ENCODE measurements at places on chromosomes 11 and 22.

DNA sequence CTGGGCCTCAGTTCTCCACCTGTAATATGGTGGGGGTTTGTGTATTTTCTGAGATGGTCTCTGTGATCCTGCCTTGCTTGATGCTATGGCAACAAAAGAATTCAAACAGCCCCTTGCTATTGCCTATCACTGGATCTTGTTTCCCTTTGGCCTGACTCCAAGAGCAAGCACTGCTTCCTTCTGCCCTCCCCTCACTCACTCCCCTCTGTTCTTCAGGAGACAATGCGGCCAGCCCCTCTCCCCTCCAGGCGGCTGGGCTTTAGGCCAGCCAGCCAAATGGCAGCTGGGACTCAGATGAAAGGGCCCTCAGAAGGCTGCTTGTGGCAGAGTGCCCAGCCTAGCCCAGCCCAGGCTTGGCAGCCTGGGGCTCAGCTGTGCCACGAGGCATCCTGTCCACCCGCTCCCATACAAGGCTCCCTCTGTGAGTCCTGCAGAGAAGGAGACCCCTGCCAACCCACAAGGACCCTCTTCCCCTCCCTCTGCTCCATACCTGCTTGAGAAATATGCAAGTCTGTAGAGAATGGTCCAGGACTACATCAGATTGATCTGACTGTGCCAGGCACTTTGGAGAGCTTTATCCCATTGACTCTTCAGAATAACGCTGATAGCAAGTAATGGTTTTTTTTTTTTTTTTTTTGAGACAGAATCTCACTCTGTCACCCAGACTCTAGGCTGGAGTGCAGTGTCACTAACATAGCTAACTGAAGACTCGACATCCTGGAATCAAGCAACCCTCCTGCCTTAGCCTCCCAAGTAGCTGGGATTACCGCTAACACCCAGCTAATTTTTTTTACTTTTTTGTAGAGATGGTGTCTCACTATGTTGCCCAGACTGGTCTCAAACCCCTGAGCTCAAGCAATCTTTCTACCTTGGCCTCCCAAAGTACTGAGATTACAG is 7.6 kb upstream of the KCTD14 start:
- no peak for DNase-seq

- no peak for DNase-seq
Measured at GRCh38 chr11:63915961-63916836, 765 bp downstream of the RCOR2 start.

- DNase-seq, result no peak
Measured at GRCh38 chr11:116207421-116208141, 565.2 kb downstream of the BUD13 start.

- DNase-seq, result no peak
Measured at GRCh38 chr11:86569109-86569508, 103.3 kb downstream of the ME3 start.

- DNase-seq, result no peak
Measured at GRCh38 chr22:46176508-46177003, 26.2 kb downstream of the PPARA start.

GRCh38 chr11:34128824-34129223 is 23.4 kb downstream of the NAT10 start:
- DNase-seq, result no peak

DNA sequence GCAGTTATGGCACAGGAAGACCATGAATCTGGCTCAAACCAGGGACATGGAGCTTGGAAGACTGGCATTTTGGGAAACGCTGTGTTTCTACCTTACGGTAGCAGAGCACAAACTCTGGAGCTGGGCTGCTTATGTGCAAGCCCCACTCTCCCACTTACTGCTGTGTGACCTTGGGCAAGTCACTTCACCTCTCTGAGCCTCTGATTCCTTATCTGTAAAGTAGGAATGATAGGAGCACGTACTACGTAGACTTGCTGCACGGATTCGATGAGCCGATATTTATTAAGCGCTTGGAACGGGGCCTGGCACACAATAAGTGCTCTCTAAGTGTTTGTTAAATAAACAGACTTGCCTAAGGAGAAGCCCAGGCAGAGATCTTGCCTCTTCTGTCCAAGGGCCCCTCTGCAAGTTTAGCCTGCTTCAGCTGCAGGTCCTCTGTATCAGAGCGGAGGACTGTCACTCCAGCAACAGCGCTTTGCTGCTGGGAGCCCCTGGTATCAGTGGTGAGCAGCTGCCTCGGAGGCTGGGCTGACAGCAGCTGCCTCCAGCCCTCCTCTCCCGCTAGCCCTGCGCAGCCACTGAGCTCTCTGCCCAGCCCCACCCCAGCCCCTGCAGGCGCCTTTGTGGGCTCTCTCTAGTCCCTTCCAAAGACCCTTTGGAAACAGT is 96.9 kb upstream of the ANO1 start:
- DNase-seq, result no peak

- DNase-seq, result no peak
Measured at GRCh38 chr11:96024666-96025065, 100.8 kb upstream of the MTMR2 start.

DNA sequence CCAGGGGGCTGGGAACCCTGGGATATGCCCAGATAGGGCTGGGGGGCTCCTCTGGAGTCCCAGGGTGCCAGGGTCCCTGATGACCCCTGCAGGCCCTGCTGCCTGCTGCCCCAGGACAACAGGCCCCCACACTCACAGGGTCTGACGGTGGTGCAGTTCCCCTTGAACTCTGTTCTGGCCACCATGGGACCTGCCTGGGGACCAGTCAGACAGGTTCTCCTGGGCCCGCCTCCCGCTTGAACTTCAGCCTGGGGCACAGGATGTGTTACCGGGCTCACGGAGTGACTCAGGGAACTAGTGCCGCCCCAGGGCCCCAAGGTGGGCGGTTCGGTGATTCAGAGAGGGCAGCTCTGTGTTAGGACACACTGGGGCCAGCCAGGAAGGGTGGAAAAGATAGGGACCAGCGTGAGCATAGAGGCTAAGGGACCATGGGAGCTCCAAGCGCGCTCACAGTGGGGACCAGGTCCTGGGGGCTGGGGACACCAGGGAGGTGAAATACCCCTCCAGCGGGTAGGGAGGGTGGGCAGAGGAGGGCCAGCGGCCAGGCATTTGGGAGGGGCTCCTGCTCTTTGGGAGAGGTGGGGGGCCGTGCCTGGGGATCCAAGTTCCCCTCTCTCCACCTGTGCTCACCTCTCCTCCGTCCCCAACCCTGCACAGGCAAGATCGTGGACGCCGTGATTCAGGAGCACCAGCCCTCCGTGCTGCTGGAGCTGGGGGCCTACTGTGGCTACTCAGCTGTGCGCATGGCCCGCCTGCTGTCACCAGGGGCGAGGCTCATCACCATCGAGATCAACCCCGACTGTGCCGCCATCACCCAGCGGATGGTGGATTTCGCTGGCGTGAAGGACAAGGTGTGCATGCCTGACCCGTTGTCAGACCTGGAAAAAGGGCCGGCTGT is 21.5 kb upstream of the TXNRD2 start:
- DNase-seq, result no peak

DNA sequence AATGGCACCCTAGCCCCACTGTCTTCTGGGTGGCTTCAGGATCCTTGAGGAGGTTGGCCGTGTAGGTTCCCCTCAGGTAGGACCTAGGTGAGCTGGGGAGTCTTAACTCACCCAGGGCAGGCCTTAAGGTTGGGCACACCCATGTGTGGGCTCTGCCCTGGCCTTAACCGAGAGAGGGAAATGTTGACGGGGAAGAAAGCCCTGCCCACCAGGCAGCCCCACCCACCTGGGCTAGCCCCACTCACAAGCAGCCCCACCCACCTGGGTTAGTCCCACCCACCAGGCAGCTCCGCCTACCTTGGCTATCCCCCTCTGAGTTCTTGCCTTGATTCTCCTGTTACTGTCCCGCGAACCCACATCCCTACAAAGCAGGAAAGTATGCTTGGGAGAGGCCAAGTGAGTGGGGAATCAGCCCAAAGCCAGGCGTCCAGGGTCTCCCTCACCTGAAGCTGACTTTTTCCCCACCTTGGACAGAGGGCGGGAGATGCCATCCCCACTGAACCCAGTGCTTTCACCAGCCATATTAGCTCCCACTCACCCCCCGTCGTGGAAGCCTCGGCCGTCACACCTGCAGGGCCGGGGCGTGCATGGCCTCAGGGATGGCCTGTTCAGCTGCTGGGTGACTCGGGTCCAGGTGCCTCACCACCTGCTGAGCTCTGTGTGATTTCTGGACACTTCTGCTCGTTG is at the start of gene MYEOV:
TSS of gene MYEOV (plus strand) at position 337 of the 687 bp plus-strand sequence. CDS start 1,200 bp downstream, outside the sequence.
- DNase-seq, result no peak

- no peak for DNase-seq
Measured at GRCh38 chr11:104967534-104968354, 630 bp downstream of the CASP4 start.

DNA sequence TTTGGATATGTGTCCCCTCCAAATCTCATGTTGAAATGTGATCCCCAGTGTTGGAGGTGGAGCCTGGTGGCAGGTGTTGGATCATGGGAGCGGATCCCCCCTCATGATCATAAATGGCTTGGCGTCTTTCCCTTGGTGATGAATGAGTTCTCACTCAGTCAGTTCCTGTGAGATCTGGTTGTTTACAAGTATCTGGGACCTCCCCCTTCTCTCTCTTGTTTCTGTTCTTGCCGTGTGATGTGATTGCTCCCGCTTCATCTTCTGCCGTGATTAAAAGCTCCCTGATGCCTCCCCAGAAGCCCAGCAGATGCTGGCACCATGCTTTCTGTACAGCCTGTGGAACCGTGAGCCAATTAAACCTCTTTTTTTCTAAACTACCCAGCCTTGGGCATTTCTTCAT is 102.2 kb downstream of the SEZ6L start:
- DNase-seq, result no peak

GRCh38 chr22:35900483-35901168 is 128.0 kb downstream of the RBFOX2 start:
- DNase-seq, result no peak

DNA sequence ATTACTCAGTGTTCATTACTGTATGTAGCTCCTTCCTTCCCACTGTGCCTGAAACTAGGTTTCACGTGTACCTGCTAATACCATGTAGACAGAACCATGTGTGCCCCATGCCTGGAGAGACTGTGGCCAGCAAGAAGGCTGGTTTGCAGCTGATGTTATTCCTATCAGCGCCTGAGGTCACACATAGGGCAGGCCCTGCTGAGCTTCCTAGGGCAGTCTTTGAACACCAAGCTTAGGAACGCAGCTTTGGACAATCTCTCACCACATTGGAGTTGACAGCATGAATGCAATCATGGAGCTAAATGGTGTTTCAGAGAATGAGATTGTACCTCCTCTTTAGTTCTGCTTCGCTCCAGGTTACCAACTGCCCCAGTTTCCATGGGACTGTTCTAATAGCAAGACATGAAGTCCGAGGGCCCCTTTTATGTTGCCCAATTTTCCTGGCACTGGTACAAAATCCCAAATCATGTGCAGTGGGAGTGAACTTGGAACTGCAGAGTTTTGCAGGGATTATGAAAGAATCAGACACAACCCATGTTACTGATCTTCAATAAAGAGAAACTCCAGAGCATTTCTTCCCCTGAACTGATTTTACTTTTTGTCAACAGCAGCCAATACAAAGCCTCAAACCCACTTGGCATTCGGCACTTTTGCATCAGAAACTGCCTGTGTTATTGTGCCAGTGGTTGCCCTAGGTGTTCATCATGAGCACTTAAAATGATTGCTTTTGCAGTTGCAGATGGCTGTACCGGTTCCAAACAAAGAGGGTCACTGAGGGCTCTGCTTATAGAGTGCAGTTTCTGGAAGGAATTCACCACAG is 154.2 kb upstream of the TTC12 start:
- no peak for DNase-seq

DNA sequence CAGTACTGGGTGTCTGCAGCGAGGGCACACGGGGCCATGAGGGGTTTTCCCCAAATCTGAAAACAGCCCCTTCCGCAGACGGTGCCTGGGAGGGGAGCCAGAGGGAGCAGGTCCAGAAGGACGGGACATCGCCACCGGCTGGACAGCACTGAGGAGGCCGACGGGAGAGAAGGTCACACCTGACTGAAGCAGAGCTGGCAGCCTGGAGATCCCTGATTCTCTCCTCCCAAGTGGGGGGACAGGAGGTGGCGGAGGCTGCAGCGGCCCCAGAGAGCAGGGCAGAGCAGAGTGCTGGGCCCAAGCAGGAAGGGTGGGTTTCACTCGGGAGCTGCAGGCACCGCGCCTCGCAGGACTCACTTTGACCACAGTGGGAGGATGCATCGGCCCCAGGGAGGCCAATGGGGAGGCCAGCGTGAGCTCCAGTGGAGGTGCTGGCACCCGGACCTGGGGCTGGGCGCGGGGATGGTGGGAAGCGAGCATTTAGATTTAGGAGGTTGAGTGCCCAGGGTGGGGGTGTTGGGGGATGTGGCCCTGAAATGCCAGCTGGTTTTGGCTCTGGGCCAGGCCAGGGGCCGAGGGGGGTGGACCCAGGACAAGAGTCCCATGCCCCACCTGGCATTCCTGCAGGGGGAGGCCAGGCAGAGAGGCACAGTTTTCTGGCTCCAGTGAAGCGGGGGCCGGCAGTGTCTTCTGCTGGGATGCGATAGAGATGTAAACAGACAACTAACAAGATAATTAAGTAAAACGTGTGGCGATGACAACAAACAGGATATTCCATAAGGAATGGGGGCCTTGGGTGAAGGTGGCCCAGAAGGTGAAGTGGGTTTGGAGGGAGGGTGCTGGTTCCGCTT is 92.3 kb upstream of the FGF3 start:
- no peak for DNase-seq

GRCh38 chr11:68325907-68326220 is 13.5 kb downstream of the LRP5 start:
- no peak for DNase-seq
